Left lung (tissue), 14 donors: ENCODE measurements at places on chromosomes 2 and 18. TPM values are rescaled to one million over a fixed set of nuclear protein-coding genes. Genes with fewer than 3 reads are reported as not detected.

GRCh38 chr2:119339562-119339923 lies 27.1 kb downstream of the C2orf76 start:
- H3K36me3 ChIP-seq, result no peaks in the 10 kb centered on the region
- no peak overlapping the region for H3K4me3 ChIP-seq
- no peak for DNase-seq
- no peak overlapping the region for H3K27ac ChIP-seq
- no peaks in the 10 kb centered on the region for H3K4me1 ChIP-seq

GRCh38 chr18:36776650-36777049 lies 52.2 kb downstream of the TPGS2 start:
- H3K4me3 ChIP-seq, result no peak overlapping the region
- DNase-seq, result no peak
- peaks cover 8% of the 10 kb centered on the region for H3K36me3 ChIP-seq
- H3K27me3 ChIP-seq, result no peaks in the 10 kb centered on the region
- H3K27ac ChIP-seq, result no peak overlapping the region

GRCh38 chr2:172253190-172254052 lies 150.7 kb upstream of the DLX2 start:
- peak overlapping the region; percentile 63 for H3K27ac ChIP-seq
- DNase-seq, result no peak
- no peak overlapping the region for H3K4me3 ChIP-seq
- H3K36me3 ChIP-seq, result no peaks in the 10 kb centered on the region
- H3K27me3 ChIP-seq, result no peaks in the 10 kb centered on the region
- peaks cover 20% of the 10 kb centered on the region for H3K4me1 ChIP-seq

DNA sequence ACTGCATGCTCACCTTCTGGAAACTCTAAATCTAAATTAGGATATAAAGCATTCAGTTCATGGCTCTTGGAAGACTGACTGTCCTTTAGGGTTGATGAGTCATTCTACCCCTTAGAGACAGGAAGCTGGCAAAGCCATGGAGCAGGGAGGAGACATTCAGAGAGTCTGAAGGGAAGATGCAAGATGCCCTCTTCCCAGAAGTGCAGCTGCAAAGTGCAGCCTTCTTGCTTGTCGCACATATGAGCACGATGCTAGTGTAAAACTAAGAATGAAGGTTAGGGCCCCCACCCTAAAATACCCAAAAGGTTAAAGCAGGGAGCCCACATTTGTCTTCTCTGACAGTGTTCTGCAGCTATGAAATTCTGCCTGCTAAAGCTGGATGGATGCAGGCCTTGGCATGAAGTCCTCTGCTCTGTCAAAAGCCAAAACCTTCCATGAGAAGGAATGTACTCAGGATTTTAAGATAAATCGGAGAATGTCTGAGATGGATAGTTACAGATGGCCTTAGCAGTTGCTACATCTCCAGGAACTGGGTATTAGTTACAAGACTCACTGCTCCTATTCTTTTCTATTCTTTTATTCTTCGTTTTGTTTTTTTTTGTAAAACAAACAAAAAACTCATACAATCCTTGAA lies 89.7 kb downstream of the POLE4 start:
- H3K36me3 ChIP-seq, result no peaks in the 10 kb centered on the region
- H3K27ac ChIP-seq, result no peak overlapping the region
- no peak overlapping the region for H3K4me3 ChIP-seq

- peak; percentile 54 for DNase-seq
- H3K4me1 ChIP-seq, result peaks cover 6% of the 10 kb centered on the region
- H3K27me3 ChIP-seq, result no peaks in the 10 kb centered on the region
- no peaks in the 10 kb centered on the region for H3K36me3 ChIP-seq
- no peak overlapping the region for H3K4me3 ChIP-seq
- no peak overlapping the region for H3K27ac ChIP-seq
Observed at GRCh38 chr2:177161741-177162460, 50.7 kb upstream of the HNRNPA3 start.

DNA sequence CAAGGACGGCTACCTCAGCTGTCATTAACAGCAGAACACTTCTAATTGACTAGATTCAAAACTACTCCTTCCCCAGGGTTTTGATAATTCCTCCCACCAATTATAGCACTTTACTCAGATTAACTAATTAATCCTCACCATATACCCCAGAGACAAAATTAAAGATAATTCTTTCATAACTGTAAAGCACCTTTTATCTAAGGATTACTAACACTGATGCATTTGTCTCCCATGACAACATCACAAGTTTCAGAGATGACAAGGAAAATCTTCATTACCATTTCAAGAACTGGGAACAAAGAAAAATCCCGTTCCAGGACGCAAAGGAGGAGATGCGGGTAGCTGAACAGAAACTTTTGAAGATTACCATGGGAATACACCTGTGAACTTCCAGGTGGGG lies 129.4 kb upstream of the ITGA6 start:
- no peaks in the 10 kb centered on the region for H3K36me3 ChIP-seq
- no peaks in the 10 kb centered on the region for H3K4me1 ChIP-seq
- peaks cover 5% of the 10 kb centered on the region for H3K27me3 ChIP-seq
- no peak overlapping the region for H3K27ac ChIP-seq

Gene ALPI
- total RNA-seq, result not detected

Gene CYP27A1
- 77.9 TPM for total RNA-seq

Gene NFE2L2
- 98.4 TPM for total RNA-seq

Gene LYPD1
- 5.6 TPM for total RNA-seq

Gene C2orf81
- total RNA-seq, result 3.4 TPM

Gene GAL3ST2
- total RNA-seq, result not detected
